ENCODE measurements at places on chromosomes 1 and 21.

DNA sequence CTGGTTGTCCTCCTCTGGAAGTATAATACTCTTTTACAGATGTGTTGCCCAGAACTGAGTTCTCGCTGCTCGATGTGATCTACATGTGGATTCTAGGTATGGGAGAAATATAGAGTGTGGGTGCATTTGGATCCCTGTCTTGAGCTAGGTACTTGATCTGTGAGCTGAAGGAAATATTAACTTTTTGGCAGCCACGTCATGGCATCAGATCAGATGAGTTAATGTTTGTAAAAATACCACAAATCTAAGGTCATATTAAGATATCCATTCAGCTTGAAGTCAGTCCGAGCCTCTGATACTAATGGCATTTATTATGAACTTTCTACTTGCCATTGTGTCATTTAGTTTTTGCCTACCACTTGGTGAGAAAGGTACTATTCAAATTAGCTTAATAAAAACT, 24.6 kb downstream of the MAPKAPK2 start:
- no peak for DNase-seq

DNA sequence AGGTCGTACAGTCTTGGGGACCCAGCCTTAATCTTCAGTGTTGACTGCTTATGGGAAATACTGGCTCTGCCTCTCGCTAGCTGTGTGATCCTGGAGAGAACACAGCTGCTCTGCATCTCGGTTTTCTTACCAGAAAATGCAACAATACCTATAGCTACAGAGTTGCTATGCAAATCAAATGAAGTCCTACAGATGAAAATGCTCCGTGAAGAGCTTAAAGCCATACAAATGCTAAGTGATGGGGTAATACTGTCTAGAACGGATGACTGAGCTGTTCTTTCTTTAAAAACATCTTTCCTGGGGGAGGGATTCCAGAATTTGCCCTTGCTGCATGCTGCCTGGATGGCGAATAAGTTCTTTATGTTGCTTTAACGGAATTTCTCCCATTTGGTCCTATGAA, 132.0 kb downstream of the ZBTB18 start:
- DNase-seq = no peak

- DNase-seq = no peak
Observed at GRCh38 chr1:25990702-25991395, 7.0 kb downstream of the PAFAH2 start.

DNA sequence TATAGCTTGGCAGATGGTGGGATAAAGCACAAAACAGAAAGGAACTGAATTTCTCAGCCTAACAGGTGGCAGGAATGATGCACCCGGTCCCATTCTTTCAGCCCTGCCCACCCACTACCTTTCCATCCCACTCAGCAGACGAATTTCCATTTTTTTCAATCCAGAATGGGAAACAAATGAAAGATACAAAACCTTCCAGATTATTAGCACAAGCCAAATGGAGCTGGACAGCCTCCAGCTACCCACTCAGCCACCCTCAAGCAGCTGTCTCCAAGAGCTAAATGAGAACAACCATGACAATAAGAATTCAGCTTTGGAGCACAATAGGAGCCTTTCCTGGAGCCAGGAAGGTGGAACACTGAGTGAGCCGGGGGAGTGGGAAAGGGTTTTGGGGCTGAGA, 96.3 kb upstream of the ST6GALNAC5 start:
- DNase-seq = no peak

DNA sequence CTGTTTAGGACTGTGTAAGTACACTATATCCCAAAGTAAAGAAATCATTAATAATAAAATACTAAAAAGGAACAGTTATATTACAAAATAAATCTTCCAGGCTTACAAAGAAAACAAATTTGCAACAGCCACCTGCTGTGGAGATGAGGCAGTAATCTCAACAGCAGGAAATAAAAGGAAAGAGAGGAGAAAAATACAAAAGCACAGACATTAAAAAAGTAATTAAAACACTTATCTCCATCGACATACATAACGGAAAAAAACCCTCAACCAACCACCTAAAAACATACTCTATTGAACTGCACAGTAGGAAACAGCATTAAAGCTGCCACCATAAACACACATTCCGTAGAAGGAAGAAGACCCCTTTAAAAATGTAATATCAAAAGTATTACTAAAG, 317.6 kb downstream of the DPYD start:
- no peak for DNase-seq

DNA sequence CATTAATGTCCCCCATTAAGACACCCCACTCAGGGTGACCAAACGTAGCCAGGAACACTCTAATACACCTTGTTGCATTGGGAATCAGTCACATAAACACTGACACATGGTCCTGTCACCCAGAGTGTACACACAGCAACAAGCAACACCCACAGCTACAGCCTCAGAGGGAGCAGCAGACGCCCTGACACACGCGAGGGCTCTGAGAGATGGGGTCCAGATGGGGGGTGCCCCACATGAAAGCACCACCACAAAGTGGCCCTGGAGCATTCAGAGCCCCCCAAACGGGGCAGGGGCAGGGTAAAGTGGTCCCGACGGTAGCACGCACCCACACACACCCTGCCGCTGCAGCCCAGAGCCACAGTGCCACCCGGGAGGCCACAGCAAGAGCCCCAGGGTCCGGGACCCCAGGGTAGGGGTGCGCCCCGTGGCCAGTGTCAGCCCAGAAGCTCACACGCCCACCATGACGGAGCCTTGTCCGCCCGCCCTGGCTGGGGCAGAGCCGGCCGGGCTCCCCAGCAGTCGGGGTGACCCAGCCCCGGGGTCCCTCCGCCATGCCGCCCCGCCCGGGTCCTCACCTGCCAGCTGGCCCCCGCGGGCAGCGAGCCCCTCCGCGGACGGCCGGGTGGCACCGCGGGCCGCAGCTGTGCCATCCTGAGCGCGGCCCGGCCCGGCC, 47.3 kb downstream of the RAP1GAP start:
- no peak for DNase-seq

DNA sequence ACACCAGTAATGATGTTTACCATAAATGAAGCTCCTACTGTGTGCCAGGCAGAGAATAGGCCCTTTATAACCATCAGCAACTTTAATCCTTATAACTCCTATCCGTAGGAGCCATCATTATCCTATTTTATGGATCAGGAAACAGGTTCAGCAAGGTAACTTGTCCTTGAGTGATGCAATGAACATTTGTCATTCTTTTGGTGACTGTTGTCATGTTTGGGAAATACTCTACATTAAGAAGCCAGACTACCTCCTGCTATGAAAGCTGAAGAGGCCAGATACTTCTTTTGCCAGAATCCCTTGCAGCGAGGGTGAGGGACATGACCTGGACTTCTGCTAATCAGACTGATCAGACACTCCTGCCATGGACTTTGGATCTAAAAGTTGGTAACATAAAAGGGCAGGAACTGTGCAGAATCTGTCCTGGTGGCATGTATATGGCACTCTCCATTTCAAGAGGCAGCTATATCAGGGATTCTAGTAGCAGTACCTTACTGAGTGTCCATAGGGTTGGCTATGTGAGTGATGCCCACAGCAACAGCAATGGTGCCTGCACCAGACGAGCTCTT, 33.1 kb upstream of the SRRM1 start:
- DNase-seq = no peak
